ENCODE measurements at places on chromosomes 7 and 10.

DNA sequence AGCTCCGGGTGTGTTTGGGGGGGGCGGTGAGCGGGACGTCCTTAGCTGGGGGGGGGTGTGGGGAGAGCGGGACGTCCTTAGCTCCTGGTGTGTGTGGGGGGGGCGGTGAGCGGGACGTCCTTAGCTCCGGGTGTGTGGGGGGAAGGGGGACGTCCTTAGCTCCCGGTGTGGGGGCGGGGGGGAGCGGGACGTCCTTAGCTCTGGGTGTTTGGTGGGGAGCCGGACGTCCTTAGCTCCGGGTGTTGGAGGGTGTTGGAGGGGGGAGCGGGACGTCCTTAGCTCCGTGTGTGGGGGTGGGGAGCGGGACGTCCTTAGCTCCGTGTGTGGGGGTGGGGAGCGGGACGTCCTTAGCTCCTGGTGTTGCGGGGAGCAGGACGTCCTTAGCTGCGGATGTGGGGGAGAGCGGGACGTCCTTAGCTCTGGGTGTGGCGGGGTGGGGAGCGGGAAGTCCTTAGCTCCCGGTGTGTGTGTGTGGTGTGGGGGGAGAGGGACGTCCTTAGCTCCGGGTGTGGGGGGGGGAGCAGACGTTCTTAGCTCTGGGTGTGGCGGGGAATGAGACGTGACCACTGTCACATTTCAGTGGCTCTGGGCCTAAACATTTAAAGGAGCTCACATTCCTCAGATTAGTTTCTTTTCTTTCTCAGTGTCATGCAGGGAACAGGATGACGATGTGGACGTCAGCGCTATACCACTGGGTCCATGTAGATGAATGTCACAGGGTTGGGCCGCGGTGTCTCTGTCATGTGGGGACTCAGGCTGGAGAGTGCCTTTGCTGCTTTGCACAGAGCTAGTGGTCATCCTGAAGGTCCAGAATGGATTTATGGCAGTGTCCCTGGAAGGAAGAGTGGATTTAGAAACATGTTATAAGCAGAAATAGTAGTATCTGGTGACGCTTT is 7.5 kb downstream of the DYNC2I1 start:
- DNase-seq, result no peak

GRCh38 chr7:105642264-105642663 is 61.0 kb upstream of the EFCAB10 start:
- no peak for DNase-seq

DNA sequence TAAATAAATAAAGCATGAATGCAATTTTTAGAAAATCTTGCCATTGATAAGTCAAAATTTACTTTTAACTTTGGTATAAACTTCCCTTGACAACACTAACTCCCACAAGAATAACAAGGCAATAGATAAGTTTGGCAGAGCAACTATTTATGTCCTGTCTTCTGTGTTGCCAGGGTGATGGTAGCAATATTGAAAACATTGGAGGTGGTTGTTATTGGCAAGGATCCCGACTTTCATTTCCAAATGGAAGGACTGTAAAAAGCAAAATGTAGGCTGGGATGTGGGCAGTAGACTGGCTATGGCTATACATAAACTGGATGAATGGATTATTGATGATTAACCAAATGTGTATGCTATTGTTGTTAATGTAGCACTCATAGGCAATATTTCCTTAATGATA is 134.9 kb upstream of the CACNA2D1 start:
- DNase-seq, result no peak

DNA sequence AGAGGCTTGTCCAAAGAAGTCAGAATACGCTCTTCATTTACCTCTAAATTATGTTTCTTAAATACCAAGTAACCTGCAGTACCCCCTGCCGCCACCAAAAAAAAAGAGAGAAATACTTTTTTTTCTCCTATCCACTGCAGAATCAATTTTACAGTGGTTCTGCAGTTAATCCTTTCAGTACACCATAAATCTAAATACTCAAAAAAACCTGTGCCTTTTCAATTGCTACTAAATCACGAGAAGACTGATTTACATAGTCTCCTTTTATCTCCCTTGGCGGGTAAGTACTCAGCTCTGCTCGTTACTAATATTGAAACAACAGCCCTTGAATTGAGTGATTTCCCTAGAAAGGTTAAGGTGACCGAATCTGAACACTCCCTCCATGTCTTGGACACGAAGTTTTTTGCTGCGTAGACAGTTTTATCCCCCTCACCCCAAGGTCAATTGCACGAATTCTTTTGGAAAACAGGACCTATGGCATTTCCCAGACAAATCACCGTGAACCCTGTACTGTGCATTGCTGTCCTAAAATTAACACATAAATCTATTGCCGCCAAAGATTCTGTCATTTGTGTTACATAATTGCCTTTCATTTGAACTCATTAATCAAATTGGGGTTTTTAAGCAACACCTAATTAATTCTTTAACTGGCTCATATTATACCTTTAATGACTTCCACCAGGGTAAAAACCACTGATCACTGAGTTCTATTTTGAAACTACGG is 512 bp upstream of the VIM start:
- DNase-seq, result no peak

- DNase-seq, result no peak
Measured at GRCh38 chr10:78991187-78991586, 77.6 kb upstream of the ZMIZ1 start.

DNA sequence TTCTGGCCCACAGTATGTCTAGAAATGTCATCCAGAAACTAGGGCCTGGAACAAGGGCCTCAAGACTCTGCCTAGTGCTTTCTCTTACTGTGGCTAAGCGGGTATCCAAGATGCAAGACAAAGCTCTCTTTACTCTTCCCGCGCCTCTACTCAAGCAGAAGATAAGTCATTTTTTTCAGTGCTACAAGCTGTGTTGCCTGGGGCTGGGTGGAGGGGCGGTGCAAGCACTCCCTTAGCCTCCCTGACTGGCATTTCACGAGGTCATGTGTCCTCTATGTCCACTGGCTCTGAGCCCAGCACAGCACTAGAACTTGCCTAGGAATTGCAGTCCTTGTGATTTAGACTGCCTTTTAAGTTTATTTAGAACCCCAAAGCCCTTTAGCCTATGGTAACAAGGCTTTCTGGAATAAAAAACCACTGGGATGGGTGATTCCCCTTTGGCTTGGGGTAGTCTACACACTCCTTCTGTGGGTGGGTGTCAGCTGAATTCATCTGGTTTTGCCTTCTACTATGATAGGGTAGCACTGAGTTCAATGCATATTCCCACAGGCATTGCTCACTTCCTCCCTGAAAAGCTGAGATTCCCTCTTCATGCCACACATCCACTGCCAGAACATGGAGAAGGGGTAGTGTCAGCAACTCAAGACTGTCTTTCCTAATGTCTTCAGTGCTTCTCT is 371.8 kb upstream of the KCND2 start:
- DNase-seq, result no peak

GRCh38 chr7:48938539-48939295 is 14.4 kb downstream of the CDC14C start:
- DNase-seq, result no peak

DNA sequence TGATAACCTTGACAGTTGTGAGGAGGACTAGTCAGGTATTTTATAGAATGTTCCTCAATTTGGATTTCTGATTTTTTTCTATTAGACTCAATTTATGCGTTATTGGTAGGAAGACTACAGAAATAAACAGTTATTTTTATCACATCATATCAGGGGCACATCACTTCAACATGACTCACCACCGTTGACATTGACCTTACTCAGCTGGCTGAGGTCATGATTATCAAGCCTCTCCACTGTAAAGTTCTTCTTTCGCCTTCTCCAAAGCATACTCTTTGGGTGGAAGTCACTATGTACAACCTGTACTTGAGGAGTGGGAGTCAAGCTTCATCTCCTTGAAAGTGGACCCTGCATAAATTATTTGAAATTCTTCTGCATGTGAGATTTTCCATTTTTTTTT is 194.3 kb upstream of the IGFBP3 start:
- DNase-seq, result no peak

DNA sequence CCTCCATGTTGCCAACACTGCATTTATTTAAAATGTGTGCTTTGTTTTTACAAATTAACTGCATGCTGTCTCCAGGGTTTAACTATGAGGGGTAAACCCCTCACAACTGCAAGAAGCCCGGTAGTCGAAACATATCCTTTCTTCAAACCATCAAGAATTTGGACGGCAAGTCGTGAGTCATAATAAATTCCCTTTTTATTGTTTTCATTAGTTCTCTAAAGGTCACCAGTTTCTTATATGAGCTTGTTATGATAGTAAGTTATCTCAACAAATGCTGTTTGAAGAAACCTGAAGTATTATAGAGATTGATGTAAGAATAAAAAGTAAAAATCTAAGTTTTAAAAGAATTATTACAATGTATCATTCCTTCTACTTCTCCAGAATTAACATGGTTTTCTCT is 12.2 kb upstream of the FIGNL1 start:
- no peak for DNase-seq

DNA sequence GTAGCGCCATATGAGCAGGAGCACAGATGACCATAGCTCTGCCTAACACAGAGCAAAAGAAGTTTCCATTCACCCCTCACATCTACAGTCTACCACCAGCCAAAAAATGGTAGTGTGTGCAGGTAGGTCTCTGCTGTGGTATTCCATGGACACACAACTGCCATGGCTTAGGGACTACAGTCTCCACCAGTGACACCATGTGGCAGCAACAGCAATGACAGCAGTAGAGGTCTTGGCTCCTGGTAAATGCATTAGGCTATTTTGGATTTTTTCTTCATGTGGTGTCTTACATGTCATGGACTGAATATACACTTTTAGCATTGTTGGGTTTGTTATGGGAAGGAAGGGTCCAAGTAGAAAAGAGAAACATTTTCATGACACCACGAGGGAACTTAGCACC is 70.1 kb upstream of the CABCOCO1 start:
- no peak for DNase-seq

DNA sequence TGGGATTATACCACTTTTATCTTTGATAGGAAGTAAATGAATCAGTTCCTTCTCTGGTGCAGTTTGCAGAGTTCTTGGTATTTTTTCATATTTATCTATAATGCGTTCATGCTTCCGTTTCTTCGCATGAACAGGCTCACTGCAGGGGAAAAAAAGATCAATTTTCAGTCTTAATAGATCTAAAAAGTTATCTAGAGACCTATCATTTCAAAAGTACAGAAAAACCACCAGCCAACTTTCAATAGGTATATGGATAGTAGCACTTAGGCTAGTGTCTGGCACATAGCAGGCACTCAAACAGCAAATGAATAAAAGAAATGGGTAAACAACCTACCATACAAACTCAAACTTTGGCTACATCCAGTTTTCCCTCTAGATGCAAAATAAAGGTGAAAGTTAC is 5.5 kb downstream of the NOC3L start:
- no peak for DNase-seq

DNA sequence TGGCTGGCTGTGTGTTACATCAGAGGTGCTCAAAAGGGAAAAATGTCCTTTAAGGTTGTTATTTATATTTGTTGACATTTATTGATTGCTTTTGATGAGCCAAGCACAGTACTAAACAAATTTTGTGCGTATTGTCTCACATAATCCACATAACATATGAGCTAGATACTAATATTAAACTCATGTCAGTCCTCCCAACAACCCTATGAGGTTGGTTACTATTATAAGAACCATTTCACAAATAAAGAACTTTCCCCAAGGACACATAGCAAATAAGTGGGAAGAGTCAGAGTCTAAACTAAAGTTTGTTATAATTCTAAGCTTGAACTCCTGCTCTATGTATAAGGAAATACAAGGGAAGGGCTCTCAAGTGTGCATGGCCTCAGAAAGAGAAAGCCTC is 35.6 kb upstream of the OTUD1 start:
- no peak for DNase-seq

GRCh38 chr7:117210397-117210796 is 112.5 kb downstream of the WNT2 start:
- no peak for DNase-seq

- no peak for DNase-seq
Measured at GRCh38 chr10:7572391-7572790, 94.4 kb downstream of the ITIH5 start.

DNA sequence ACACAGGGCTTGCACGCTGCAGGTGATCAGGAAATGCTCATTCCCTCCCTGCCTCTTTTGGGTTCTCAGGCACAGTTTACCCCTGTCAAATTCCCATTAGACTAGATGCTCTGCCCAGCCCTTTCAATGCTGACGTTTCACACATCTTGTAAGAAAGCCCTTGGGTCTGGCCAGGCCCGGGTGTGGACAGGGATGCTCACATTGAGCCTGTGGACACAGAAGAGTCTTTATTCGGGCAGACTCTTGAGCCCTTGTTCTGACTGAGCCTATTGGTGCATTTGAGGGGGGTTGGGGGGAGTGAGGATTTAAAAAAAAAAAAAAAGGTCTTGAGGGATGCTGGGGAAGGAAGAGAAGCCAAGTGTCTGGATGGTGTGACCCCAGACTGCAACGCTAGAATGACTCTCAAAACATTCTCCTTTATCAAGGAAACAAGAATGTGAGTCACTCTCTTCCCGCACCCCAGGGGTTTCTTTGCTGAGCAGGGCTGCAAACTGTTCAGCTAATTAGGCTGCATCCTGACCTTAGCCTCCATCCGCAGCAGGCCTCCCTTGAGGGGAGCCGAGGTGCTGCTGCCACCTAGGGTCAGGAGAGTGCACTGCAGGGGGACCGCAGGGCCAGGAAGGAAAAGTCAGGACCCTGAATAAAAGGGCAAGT is 53.6 kb upstream of the TMEM72 start:
- no peak for DNase-seq

- DNase-seq, result no peak
Measured at GRCh38 chr7:25297278-25297677, 69.0 kb upstream of the NPVF start.

DNA sequence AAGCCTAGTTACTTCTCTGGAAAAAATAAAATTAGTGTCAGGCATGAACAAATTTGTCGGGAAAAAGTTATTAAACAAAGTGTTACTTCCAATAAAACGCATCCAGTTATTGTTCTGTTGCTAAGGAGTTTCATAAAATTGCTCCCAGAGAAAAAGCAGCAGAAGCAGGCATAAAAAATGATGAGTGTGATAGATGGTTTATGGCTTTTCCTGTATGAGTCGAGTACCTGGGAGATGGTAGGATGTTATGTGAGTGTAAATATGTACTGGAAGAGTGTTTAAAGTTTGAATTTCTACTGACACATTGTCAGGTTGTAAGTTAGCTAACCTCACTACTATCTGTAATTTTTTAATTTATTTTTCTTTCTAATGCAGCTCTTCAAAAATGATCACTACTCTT is 390.7 kb downstream of the ARL4A start:
- DNase-seq, result no peak

DNA sequence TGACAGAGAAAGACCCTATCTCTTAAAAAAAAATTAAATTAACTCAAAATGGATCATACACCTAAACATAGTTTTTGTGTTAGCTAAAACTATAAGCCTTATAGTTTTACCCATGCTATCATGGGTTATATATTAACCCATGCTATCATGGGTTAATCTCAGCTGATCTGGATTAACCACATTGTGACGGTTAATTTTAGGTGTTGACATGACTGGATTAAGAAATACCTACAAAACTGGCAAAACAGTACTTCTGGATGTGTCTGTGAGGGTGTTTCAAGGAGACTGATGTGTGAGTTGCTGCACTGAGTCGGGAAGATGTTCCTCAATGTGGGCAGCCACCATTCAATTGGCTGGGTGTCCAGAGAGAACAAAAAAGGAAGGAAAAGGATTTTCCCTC is 44.3 kb upstream of the FXYD4 start:
- DNase-seq, result no peak
